ENCODE measurements at places on chromosomes 4 and X. TPM values are rescaled to one million over a fixed set of nuclear protein-coding genes. Genes with fewer than 3 reads are reported as not detected.
A peak's percentile ranks its signal among the peaks of the same experiment; 100 is the strongest.

Gene APELA
- total RNA-seq: 39.4 TPM

GRCh38 chrX:46703980-46704379, 54.9 kb downstream of the SLC9A7 start:
- no peak for DNase-seq

DNA sequence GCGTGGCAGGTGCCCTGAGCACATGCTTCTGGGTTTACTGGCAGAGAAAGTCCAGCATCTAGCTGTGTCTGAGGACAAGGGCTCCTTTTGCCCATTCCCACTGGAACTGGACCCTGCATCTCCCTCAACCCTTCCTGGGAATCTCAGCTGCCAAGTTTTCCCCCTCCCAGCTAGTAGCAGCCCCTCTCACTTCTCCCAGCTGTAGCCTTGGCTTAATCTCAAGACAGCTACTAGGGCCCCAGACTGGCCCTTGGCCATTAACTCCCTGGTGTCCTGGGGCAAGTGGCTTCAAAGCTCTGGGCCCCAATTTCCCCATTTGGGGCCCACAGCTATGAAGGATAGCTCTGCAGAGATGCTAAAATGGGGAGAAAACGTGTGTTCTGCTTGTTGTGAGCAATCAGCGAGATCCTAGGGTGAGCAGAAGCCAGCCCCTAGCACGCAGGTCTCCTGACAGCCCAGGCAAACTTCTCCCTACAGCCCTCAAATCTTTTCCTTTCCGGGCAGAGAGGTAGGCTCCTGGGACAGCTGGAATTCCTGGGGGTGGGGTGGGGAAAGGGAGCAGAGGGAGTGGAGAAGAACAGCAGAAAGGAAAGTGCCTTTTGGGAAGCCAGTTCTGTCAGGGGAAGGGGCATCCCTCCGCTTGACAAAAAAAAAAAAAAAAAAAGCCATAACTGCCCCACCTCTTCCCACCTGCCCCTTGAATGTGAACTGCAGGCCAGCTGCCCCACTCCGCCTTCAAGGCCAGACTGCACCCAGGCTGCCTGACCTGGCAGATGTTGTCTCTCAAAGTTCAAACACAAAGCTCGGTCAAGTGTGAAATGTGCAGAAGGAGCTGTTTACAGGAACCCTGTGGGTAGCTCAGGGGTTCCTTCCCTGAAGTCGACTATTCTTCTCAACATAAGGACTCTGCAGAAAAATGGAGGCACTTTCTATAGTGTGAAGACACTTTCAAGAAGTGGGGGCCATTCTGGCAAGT, 16.6 kb downstream of the FGD1 start:
- peak; percentile 70 for DNase-seq

DNA sequence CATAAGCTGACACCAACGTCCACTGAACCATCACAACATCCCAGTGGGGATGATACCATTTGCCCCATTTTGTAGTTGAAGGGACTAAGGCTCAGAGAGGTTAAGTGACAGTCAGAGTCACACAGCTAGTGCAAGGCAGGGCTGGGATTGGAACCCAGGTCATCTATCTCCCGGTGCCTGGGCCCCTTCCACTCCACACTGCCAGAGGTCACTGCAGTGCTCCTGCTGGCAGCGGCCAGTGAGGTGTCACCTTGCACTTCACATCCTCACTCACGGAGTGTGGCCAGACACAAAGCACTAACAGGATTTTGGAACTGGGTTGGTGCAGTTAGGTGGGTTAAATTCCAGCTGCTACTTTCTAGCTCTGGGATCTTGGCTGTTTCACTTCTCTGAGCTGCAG, 118.7 kb downstream of the ENPP6 start:
- no peak for DNase-seq

DNA sequence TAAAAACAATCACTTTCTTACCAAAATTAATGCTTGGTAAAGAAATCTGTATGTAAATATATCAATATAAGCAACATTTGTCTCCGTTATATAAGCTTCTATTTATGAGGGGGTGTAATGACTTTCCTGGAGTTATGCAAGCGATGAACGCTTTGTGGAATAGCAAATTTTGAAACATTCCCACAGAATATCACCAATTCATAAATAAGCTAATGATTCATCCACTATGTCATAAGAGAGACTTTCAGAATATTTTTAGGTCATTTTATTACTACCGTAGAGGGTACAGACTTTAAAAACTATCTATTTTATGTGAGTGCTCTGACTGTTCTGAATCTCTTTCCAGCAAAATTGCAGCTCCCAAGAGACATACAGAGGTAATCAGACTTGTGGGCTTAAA, 179.5 kb upstream of the FTHL17 start:
- no peak for DNase-seq

DNA sequence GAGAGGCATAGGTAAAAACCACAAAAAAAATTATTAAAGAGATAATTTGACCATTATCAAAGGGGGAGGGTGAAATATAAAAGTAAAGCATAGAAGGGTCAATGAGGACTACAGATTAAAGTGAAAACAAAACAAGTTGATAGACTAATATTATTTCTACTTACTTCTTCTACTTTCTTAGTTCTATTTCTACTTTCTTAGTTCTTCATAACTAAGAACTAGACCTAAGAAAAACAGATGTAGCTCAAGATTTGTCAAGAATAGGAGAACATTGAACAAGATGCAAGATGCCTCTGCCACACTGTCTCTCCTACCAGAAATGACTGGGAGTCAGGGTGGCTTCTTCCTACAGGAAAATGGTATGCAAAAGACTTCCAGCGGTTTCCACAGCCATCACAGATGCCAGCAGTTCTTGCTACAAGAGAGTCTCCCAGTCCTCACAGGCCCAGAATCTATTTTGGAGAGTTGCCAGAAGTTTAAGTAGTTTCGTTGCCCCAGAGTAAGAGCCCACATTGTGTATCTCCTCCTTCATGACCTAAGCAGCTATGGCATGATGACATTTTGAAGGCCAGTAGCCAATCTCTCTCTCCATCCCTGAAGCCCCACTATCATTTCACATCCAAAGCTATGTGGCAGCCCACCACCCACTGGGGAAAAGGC, 42.9 kb upstream of the DDX60 start:
- no peak for DNase-seq

- no peak for DNase-seq
Observed at GRCh38 chrX:141164406-141164805, 12.5 kb downstream of the LDOC1 start.

GRCh38 chrX:132677233-132677716, 188.4 kb upstream of the MBNL3 start:
- no peak for DNase-seq

- DNase-seq: peak; percentile 56
Observed at GRCh38 chr4:1195109-1195671, 22.8 kb upstream of the SPON2 start.

Gene AKAP14
- not detected for total RNA-seq

DNA sequence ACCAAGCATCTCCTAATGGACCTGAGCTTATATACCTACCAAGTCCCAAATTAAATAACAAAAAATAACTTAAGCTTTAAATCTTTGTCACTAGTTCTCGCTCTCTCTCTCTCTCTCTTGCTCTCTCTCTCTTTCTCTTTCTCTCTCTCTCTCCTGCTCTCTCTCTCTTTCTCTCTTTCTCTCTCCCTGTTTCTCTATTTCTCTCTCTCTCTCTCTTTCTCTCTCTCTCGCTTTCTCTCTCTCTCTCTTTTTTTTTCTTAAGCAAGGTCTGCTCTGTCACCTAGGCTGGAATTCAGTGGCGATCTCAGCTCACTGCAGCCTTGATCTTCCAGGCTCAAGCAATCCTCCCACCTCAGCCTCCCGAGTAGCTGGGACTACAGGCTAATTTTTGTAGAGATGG, 266.6 kb downstream of the BANK1 start:
- DNase-seq: no peak

- DNase-seq: no peak
Observed at GRCh38 chr4:15375667-15376066, 52.2 kb upstream of the C1QTNF7 start.

Gene CRLF2
- total RNA-seq: not detected

Gene EREG
- not detected for total RNA-seq

Gene EXOC1L
- not detected for total RNA-seq

DNA sequence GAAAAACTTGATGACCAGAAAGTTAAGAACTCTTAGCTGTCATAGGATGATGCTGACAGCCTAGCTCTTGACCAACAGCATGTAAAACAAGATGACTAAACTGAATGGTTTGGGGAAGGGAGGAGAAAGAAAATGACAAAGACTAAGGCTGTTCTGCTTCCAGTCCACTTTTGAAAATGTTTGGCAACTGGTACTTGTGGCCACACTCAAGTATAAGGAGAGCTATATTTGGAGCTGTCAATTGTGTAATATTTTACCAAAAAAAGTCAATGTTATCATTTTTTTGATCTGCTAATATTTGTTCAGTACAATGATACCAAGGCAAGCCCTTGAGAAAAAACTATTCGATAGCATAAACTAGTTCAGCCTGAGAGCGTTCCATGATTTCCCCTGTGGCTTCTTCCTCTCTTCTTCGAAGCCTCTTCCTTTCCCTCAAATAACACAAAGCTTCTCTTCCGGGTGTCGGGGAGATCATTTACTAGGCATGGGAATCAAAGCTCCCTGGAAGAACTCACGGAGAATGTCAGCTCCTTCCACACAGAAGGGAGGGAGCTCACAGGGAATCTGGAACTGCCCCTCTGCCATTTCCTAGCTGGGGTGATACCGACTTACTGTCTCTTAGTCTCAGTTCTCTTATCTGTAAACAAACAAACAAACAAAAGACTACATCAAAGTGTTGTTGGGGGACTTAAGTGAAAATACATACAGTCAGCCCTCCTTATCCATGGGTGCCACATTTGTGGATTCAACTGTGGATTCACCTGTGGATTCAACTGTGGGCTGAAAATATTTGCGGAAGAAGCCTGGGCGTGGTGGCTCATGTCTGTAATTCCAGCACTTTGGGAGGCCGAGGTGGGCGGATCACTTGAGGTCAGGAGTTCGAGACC, 82.6 kb downstream of the SCD5 start:
- DNase-seq: no peak

Gene MAGEC1
- total RNA-seq: not detected

- no peak for DNase-seq
Observed at GRCh38 chrX:7146703-7147412, 654 bp upstream of the STS start.

DNA sequence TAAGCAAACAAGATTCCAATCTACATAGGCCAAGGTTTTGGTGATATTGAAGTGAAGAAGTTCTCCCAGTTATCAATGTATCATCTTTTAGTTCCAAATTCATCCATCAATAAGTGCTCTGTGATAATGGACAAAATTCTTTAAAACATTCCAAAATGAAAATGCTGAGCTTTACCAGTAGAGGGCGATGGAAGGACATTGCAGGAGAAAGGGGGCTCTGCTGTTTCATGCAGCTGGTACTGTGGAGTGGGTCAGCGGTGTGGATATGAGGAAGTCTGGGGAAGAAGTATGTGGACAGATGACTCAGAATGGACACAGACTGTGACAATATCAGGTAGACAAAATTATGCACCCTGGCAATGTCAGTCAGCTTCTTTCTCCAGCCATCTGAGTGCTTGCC, 46.6 kb upstream of the HS6ST2 start:
- peak; percentile 48 for DNase-seq

GRCh38 chr4:121011780-121012340, 60.5 kb downstream of the NDNF start:
- peak; percentile 3 for DNase-seq

Gene SPP1
- 98.0 TPM for total RNA-seq

DNA sequence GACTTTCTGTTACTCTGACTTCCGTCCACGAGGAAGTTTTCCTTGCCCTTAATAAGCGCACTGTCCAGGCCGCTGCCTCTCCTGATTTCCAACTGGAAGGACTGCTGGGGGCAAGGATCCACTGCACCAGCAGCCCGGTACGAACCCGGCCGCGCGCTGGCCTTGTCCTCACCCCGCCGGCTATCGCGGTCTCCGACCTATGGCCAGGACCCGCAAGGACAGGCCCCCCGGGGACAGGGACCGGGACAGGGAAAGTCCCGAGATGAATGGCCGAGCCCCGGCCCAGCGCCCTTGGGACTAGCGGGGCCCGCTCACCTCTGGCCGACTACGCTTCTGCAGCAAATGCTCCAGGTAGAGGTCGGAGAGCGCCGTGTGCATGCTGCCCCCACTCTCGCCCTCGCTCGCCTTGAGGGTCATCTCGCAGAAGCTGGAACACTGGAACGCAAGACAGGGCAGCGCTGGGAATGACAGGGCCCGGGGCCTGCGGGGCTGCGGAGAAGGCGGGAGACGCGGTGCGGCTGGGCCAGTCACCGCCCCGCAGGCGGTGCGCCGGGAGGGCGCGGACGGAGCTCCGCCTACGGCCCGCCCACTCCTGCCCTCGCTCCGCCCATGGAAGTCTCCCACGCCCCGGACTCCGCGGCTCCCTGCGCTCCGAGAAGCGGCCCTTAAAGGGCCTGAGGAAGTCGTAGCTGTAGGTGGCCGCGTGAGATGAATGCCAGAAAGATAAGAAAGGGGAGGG, at the start of gene MPP1:
MPP1 (minus strand) TSS at position 529 of the 739 bp plus-strand sequence; CDS start at position 417, 112 bp downstream.
- peak; percentile 91 for DNase-seq

Gene RIPPLY1
- total RNA-seq: 0.24 TPM

- no peak for DNase-seq
Observed at GRCh38 chr4:113008716-113009115, 40.7 kb upstream of the ANK2 start.

DNA sequence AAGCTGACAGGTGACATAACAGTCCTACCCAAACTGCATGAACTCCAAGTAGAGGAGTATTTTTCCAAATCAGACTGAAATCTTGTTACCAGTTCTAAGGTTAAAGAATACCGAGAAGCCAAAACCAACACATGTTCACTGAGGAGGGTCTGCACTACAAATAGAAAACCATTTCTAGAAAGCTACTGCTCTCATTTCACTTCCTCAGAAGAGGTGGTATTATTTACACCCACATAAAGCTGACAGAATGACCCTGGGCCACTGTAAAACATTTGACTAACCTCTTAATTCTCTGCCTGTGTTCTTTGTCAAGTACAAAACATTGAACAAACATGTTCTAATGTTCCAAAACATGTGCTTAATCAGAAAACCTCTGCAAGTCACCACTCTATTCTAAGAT, 95.8 kb downstream of the IQCM start:
- no peak for DNase-seq

Gene RNF150
- total RNA-seq: 1.1 TPM

DNA sequence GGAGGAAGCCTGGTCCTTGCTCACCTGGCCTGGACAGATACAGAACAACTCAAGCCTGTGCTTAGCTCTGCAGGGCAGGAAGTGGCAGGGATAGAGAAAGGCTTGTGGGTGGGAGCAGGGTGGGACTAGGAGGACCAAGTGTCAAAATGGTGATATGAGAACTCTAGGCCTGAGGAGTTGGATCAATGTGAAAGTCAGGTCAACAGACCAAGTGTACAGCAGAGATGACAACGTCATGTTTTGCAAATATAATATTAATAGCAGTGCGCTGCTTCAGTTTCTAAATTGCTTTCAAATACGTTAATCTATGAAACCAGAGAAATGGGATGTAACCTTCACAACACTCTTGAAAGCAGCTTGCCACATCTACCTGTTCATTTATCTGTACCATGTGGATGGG, 114.2 kb upstream of the MAP3K15 start:
- no peak for DNase-seq

Data from H7 (cell line).